Stimulated activated naive CD4-positive, alpha-beta T cell (primary cell): ENCODE measurements at places on chromosomes 2 and 18.

GRCh38 chr2:174485788-174486562 lies 854 bp downstream of the GPR155 start:
- DNase-seq = no peak

- no peak for DNase-seq
Observed at GRCh38 chr2:223976635-223977226, 19.5 kb downstream of the MRPL44 start.

DNA sequence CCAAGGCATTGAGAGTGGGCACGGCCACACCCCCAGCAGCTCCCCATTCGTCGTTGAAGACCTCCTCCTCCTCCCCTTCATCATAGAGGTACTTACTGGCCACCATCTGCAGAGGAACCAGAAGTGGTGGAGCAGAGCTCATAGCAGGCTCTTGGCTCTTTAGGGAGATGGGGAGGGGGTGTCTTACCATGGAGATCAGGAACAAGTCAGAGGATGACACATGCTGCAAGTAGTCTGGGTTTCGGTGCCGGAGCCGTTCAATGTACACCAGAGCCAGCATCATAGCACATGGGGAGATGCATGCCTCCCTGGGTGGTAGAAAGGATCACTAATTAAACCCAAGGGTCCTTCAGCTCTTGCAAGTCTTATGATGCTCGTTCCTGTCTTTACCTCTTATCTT lies 1.9 kb downstream of the CNPPD1 start:
- DNase-seq = no peak

DNA sequence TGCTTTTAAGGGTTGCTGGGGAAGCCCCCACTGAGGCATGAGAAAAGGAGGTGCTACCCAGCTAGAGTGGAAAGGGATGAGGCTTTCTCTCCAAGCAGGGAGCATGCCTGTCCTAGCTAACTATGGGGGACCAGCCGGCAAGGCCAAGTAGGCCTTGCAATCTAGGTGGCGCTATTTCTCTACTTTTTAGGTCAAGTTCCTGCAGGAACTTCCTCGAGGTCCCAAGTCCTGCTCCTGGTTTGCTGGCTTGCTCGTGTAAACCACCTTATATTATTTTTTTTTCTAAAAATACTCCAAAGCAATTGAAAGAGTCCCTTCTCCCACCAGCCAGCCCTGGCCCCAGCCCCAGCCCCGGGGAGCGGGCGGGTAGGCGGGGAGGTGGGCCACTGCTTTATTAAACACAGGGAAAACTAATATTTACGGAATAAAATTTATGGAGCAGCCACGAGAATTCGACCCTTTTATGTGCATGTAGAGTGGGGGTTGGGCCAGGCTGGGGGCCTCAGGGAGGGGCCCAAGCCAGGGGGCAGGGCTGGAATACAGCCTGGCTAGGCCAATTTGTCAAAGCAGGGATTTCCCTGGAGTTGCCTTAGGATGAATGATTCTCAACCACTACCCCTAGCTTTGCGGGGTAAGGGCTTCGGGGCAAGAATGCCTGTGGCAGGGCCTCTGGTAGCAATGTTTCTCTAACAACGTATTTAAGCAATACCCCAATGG lies 12.8 kb upstream of the IHH start:
- no peak for DNase-seq

- DNase-seq = no peak
Observed at GRCh38 chr18:55100817-55101457, 141.7 kb upstream of the CCDC68 start.

- no peak for DNase-seq
Observed at GRCh38 chr2:239727182-239727775, 297.9 kb downstream of the NDUFA10 start.

DNA sequence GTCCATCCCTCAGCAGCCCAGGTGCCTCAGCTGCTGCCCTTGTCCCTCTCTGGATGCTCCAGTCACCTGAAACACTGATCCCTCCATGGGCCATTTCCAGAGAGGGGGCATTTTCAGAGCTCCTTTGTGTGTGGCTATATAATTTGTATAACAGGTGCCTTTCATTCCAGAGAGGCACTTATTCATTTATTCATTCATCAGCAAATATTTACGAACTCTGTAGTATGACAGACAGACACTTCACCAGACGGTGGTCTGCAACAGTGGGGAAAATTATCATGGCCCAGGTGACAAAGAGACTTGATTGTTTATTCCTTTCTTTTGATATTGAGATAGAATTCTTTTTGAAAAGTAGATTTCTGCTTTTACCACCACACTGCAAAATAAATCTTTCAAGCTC lies 361.7 kb downstream of the TMEM182 start:
- no peak for DNase-seq

GRCh38 chr18:38413193-38413592 lies 847.6 kb upstream of the CELF4 start:
- DNase-seq = no peak

GRCh38 chr2:85088921-85089320 lies 44.3 kb upstream of the TCF7L1 start:
- DNase-seq = no peak

GRCh38 chr18:21439431-21439846 lies 161.1 kb downstream of the ESCO1 start:
- no peak for DNase-seq

- peak; percentile 21 for DNase-seq
Observed at GRCh38 chr2:232420463-232421188, 14.0 kb downstream of the ALPG start.

- DNase-seq = no peak
Observed at GRCh38 chr18:36812678-36813077, 16.1 kb downstream of the TPGS2 start.

GRCh38 chr2:232405943-232406510 lies 617 bp upstream of the ALPG start:
- no peak for DNase-seq

GRCh38 chr2:236176417-236176816 lies 8.2 kb upstream of the GBX2 start:
- DNase-seq = no peak

DNA sequence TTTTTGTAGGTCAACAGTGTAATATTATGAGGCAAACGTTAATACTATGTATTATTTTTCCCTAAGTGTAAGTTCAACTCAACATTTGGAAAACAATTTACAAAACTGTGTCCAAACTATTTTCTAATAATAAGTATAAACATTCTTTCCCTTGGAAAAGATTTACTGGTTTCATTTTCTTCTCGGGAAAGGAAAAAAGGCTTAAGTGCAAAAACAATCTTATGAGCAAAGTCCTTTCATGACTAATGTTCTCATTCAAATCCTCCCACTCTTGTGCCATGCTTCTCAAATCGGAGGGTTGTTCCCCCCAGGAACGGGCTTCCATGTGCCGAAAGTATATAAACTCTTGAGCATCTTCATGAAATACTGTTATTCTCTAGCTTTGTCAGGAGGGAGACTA lies 19.8 kb upstream of the L3MBTL4 start:
- no peak for DNase-seq

- DNase-seq = no peak
Observed at GRCh38 chr2:20509770-20510490, 63.1 kb downstream of the RHOB start.

DNA sequence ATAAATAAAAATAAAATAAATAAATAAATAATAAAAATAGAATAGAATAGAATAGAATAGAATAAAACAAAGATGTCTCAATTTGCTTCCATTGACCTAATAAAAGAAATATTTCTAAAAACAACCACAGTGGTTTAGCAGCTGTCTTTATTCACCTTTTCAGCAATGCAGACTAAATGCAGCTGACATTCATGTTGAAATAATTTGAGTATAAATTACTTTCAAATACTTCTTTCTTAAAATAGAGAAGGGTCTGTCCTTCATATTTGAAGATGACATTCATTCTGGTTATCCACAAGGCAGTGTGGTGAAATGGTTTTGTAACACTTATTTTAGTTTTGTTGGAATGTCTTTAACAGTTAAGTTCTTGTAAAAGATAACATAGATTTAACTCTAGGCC lies 469.4 kb downstream of the IRS1 start:
- no peak for DNase-seq

- DNase-seq = no peak
Observed at GRCh38 chr2:47687856-47688255, 95.1 kb upstream of the MSH6 start.

DNA sequence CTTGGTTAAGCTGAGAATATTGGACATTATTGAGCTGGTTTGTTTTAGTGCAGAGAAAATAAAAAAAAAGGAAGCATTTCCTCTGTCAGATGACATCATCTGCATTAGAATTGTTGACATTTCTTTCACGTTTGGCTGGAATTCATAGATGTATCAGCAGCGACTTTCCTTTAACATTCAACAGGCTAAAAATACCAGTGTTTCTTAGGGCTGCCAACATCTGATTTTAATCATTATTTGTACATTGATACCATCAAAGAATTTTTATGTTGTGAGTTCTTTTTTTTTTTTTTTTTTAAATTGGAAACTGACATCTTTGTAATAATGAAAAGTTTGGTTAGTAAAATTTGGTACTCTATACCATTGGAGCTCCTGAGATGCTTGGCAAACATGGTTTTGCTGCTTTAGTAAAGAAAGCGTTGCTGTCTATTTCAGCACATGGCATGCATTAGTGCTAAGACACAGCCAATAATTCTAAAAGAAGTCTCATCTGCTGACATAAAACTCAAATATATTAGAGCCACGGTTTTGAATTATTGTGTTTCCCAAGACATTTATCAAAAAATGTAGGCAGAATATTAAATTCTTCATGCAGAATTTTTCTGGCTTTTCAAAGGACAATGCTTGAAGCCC lies 33.6 kb downstream of the GTF2A1L start:
- no peak for DNase-seq

- no peak for DNase-seq
Observed at GRCh38 chr18:72122103-72122502, 422.0 kb downstream of the CBLN2 start.

GRCh38 chr2:98517636-98518035 lies 73.0 kb downstream of the INPP4A start:
- DNase-seq = no peak

DNA sequence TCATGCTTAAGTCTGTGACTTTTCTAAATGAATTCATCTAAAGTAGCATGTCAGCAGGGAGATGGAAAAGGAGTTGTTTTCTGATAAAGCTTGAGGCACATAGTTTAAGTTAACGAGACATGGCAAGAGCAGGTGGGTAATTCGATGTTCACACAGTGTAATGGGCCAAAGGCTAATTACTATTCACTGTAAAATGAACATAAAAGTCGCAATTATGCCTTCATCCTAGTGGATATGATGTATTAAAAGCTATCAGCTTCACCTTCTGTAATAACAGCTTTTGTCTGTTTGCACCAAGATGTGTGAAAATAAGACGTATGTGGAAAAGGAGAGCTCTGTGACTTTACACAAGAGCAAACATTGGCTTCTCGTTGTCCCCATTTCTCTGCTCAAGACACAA lies 94.2 kb upstream of the CDH20 start:
- DNase-seq = no peak

- DNase-seq = no peak
Observed at GRCh38 chr2:38720613-38721241, 30.4 kb downstream of the SRSF7 start.

- no peak for DNase-seq
Observed at GRCh38 chr2:94872676-94873361, 1.6 kb downstream of the TEKT4 start.

- DNase-seq = no peak
Observed at GRCh38 chr2:75596784-75597183, 36.0 kb upstream of the EVA1A start.

DNA sequence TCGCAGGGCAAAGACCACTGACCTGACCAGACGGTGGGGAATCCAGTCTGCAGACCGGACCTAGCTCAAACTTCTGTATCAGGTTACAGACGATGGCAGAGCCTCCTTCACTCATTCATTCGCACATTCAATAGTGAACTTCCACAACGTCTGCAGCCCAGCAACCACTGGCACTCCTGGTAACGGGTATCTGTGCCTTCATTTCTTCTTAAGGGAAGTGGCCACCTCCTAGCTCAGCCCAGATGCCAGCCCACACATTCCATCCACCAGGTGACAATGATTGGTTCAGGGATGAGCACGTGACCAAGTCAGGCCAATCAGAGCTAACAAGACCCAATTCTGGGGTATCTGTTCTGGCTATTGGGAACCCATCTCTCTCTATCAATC lies 15.9 kb upstream of the ARMC9 start:
- DNase-seq = no peak

DNA sequence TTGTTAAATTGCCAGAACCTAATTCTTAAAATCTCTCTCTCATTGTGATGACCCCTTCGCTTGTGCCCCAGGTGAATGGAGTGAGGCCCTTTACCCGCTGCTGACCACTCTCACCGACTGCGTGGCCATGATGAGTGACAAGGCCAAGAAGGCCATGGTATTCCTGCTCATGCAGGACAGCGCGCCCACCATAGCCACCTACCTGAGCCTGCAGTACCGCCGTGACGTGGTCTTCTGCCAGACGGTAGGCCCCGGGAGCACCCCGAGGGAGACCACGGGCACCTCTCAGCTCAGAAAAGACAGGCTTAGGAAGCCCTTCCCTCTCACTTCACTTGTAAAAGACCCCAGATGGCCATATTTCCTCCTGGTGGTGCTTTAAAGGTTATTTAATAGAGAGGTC lies 44.9 kb downstream of the COA5 start:
- no peak for DNase-seq

DNA sequence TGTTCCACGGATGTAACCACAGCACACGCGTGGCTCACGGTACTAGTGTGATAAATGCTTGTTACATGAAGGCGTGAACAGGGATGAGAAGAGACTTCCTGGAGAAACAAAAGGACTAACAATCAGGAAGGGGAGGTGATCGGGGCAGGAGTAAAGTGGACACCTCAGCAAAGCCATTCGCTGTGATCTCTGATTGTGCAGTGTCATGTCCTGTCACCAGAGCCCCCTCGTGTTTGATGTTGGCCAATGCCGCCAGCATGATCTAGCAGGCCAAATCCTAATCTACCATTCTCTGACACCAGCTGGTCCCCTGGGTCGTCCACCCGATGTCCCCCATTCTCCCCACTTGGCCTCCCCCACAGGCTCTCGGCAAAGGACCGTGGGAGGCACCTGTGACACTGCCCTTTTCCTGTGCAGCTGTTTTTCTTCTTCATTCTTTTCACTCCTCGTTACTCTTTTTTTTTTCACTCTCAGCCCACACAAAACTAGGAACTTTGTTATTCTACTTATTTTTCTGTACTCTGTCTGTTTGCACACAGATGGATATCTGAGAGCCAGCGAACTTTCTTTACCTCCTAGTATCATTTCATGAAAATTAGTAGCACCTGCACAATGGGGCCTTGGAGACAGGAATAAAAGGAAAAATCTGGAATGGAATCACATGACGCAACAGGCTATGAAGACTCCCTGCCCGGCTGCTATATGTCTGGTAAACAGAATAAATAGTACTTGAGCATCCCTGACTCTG lies 146.8 kb downstream of the TGIF1 start:
- DNase-seq = no peak

- no peak for DNase-seq
Observed at GRCh38 chr2:88110830-88111229, 17.0 kb downstream of the FABP1 start.

DNA sequence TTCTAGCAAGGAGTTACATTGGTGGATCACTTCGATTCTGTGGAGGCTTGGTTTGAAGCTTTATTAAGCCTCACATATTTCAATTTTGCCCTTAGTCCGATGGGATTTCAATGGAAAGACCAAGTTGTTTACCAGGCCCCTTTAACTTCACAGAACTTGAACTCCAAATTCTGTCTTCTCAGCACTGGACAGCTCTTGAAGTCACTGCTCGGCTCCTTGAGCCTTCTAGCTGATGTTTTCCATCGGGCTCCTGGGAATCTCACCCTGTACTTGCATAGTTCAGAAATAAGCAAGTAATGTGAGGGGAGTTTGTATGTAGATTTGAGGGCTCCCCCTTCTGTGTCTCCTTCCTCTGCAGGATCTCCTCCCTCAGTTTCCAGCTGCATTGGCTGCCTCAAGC lies 15.1 kb downstream of the OXER1 start:
- no peak for DNase-seq
